Kasumi-1 (cell line): ENCODE measurements at places on chromosomes 6 and 20.

GRCh38 chr6:53648184-53648943 is 17.2 kb downstream of the KLHL31 start:
- no peak for DNase-seq

DNA sequence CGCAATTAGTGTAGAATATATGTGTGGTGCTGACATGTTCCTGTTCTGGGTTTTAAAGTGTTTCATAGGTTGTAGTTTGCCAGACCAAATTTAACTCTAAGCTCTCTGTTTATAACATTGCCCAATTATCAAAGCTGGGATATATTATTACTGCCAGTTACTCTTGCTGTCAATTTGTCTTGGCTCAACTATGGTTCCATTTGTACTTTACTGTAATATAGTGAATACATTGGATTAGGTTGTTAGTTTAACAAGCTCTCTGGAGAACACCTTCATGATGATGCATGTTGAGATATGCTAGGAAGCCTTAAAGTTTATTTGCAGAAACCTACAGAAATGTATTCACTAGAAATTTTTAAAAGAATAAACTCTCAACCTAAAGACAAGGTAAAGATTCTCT is 259.6 kb downstream of the ZFAND3 start:
- DNase-seq: no peak

DNA sequence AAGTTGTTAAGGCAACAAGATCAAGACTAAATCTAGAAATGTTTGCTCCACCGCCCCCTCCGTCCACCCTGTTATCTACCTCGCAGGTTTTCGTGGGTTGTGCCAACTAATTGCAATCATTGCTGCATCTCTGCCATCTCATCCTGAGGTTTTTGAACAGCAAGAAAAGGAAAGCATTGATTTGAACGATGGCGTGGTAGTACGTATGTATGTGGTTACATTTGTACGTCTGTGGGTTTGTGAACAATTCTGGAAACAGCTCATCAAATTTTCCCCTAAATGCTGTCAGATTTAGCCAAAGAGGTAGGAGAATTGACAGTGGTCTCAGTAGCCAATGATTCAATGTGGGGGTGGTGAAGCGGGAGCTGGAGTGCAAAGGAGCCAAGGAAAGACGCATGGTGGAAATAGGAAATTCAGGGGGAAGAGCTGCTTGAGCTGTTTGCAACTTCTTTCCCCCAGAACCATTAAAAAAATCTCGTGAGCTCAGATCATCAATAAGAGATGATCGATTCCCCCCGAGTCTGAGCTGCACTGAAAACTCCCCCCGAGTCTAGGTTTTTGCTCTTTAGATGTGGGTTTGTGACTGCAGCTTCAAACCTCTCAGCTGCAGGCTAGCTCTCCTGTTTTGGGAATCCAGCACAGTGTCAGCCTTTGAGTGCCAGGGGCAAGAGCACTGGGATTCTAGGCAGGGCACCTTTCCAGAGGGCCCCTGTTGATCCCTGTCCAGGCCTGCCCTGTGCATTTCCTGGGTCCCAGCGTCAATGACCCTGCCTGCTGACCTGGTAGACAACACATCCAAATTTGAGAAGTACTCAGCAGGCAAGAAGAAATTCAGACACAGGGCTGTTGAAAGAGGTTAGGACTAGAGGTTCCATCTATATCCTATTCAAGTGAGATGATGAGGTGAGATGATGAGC is 72.6 kb upstream of the LY86 start:
- no peak for DNase-seq

DNA sequence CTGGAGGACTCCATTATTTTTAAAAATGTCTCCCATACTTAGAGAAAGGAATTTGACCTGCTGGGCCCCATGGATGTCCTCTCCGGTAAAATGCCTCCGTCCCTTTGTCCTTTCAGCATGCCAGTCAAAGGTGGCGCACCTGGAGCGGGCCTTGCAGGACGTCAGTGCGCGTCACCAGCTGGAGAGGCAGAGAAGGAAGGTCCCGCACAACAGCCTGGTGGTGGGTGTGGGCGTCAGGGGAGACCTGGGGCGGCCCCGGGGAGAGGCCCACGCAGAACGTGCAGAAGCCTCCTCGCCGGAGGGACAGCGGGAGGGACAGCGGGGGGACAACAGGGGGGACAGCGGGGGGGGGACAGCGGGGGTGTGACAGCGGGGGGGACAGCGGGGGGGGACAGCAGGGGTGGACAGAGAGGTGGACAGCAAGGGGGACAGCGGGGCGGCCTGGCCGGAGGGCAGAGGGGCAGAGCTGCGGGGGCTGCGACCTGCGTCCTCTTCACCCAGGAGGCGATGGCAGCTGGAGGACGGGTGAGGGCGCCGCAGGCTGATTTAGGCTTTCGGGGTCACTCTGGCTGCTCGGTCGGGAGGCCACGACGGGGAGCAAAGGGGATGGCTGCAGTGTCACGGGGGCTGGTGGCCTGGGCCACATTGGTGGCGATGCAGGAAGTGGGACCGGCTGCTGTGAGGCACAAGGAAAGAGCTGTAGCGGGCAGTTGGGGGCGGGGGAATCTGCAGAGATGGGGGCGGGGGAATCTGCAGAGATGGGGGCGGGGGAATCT is 859 bp upstream of the KIF25 start:
- DNase-seq: peak; percentile 4

DNA sequence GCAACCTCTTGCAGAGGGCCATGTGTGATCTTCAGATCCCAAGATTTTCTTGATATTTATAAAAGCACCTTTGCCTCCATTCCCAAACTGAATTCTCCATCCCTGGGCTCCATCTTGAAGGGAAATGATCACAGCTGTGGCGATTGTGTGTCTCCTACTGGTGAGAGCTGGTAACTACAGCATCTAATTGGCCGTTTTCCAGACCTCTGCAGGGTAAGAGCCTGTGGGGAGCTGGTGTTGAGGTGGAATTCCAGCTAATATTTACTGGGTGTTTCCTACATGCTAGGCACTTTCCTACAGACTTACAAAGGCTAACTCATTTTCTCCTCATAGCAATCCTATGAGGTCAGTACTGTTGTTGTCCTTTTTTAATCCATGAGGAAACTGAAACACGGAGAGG is 59.2 kb upstream of the FNDC1 start:
- peak; percentile 70 for DNase-seq

DNA sequence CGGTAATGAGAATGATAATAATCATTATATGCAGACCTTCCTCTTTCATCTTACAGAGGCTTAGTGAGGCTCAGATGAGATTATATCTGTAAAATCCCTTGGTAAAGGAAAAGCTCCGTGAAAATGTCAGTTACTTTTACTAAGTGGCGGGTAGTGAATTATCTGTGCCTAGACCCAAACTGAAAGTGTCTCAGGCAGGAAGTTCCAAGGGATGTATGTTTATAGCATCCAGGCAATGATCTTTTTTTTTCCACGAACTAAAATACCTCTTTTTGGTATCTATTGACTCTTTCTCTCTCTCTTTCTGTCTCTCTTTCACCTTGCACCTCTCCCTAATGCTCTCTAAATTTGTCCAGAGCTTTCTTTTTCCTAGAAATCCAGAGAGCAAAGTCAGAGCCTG is 5.0 kb downstream of the TCF21 start:
- no peak for DNase-seq

DNA sequence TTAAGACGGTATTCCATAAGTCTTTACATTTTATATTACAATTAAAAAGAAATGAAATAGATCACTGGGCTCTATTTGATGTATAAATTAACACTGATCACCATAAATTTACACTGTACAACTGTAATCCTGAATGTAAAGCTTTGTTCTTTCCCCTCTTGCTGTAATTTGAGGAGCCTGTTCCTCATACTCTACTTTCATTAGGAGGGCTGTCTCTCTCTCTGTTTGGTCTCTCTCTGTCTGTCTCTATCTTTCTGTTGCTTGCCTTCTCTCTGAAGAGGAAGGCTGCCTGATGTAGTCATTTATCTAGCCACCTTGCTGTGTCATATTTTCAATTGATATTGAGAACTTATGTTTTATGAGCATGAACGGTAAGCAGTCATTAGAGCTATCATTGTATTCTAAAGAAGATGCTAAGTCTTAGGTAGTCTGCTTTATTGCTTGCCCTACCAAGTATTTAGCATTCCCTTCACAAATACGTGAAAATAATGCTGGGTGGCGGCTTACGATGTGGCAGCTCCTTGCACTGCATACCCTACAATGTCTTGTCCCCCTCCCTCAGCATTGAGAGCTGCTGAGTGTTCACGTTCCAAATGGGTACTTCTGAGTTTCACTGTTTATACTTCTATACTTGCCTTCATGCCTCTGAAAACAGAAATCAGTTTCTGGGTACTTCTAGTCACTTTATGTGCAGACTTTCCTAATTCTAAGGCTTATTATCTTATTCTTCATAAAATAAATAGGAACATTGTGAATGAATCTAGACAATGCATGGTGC is 205.5 kb downstream of the NKAIN2 start:
- DNase-seq: no peak

- DNase-seq: no peak
Observed at GRCh38 chr6:15239616-15240364, 6.1 kb upstream of the JARID2 start.

DNA sequence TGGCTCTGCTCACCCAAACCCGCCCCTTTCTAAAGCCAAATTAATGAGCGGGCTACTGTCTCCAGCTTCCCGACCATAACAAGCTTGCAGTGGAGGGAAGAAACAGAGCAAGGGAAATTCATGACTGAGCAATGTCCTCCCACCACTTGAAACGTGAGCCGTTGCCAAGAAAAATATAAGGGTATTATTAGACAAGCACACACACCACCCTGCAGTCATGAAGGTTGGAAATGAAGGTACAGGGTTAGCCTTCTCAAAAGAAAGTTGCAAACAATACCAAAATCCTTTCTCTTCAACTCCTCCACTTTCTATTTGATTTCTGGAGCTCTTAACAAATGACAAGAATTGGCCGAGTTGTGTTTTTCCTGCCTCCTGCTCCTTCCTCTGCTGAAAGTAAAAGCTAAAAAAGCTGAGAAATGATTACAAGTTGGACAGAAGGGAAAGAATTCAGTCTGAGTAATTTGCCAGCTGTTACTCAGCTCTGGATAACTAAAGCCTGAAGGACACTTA is 151.1 kb upstream of the B3GAT2 start:
- no peak for DNase-seq

- DNase-seq: no peak
Observed at GRCh38 chr6:81747327-81747726, 5.2 kb downstream of the TENT5A start.

DNA sequence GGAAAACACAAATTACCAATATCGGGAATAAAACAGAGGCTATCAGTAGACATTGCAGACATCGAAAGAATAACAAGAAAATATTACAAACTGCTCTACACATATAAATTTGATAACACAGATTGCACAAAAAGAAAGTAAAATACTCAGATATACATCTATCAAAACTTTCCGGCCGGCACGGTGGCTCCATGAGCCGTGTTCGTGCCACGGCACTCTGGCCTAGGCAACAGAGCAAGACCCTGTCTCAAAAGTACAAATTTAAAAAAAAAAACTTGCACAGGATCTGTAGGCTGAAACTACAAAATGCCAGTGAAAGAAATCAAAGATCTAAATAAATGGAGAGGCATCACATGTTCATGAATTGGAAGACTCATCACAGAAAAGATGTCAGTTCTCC is 49.4 kb downstream of the SNX5 start:
- DNase-seq: no peak

- DNase-seq: peak; percentile 1
Observed at GRCh38 chr6:815348-815738, 122.4 kb upstream of the EXOC2 start.

DNA sequence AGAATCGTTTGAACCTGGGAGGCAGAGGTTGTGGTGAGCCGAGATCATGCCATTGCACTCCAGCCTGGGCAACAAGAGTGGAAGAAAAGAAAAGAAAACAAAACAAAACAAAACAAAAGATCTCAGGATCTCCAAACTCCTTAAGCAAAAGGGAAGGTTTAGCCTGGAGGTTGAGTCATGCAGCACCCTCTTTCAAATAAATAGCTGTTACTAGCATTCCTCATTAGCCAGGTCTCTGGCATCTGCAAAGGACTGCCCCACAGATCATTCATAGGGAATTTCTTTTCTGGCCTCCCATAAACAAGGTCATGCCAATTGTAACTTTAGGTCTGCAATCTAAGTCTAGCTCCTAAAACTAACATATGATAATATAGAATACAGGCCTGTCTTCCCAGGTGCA is 37.2 kb downstream of the EDN1 start:
- no peak for DNase-seq

DNA sequence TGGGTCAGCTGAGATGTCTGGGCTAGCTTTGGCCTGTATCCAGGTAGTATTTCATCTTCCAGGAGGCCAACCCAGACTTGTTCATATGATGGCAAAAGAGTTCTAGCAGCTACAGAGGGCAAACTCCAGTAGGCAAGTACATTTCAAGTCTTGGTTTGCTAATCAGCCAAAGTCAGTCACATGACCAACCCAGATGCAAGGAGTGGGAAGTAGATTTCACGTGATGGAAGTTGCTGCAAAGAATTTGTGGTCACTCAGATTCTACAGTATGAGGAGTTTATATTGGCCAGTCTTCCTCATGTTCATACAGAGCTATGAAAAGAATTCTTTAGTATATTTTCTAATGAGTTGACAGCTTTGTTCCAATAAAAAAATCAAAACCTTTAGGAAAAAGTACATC is 101.8 kb downstream of the PHACTR1 start:
- peak; percentile 40 for DNase-seq

- no peak for DNase-seq
Observed at GRCh38 chr6:90162648-90163387, 133.8 kb downstream of the BACH2 start.

DNA sequence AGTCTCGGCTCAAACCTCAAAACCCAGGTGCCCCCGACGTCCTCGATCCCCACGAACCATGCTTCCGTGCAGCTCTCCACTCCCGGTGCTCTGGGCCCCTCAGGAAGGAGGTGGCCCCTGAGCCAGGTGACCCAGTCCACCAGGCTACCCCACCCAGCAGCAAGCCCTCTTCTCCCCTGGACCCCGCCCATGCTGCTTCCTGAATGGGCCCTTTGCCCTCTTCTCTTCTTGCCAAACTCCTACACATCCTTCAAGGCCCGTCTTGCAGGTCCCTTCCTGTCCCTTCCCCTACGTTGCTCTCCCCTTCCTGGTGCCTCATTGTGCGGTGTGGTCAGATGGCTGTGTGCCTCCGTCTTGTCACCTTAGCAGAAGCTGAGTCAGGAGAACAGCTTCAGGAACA is 3.4 kb upstream of the GATA5 start:
- no peak for DNase-seq

- DNase-seq: no peak
Observed at GRCh38 chr6:56329271-56330050, 82.1 kb upstream of the COL21A1 start.

DNA sequence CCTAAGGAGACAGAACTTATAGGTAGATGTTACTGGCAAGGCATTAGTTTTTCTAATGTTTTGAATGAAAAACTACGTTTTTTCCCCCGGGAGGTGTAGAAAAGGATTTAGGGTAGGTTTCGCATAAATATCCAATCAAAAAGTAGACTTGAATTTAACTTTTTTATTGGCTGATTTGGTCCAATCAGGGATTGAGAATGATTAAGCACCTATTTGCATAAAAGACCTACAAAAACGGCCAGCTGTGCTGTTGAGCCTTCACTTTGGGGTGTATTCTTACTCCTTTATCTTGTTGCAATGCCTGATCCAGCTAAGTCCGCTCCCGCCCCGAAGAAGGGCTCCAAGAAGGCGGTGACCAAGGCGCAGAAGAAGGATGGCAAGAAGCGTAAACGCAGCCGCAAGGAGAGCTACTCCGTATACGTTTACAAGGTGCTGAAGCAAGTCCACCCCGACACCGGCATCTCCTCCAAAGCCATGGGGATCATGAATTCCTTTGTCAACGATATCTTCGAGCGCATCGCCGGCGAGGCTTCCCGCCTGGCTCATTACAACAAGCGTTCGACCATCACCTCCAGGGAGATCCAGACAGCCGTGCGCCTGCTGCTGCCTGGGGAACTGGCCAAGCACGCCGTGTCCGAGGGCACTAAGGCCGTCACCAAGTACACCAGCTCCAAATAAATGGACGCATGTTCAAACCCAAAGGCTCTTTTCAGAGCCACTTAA is 113.5 kb upstream of the BTN3A2 start:
- peak; percentile 96 for DNase-seq
